ENCODE measurements at places on chromosomes 7 and 10. TPM values are rescaled to one million over a fixed set of nuclear protein-coding genes. Genes with fewer than 3 reads are reported as not detected.

- peak; percentile 49 for DNase-seq
These were observed 12.3 kb downstream of the CNPY1 start for GRCh38 chr7:155533827-155534690.

GRCh38 chr7:148999192-148999591 is 29.1 kb downstream of the PDIA4 start:
- DNase-seq, result no peak

DNA sequence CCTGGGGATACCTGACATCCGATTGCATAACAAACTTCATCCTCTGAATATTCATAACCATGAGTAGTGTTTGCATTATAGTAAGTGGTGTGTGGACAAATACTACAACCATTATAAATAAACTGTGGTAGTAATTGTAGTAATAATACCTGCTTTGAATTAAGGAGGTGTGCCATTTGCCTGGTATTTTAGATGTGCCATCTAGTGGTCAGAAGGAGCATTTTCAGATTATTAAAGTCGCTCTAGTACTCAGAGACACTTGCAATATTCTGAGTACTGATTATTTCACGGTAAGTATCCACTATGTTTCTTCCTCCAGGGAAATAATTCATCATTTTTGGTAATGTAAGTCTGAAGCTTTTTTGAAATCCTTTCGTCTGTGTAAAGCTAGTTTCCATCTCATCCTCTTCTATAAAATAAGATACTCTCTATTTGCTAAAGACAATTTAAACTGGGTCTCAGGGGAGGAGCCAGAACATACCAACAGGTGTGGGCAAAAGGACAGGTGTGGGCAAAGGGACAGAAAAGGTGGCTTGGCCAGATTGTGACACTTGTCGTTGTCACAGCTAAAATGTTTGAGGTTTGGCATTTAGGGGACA is 115.3 kb upstream of the WDR11 start:
- no peak for DNase-seq

DNA sequence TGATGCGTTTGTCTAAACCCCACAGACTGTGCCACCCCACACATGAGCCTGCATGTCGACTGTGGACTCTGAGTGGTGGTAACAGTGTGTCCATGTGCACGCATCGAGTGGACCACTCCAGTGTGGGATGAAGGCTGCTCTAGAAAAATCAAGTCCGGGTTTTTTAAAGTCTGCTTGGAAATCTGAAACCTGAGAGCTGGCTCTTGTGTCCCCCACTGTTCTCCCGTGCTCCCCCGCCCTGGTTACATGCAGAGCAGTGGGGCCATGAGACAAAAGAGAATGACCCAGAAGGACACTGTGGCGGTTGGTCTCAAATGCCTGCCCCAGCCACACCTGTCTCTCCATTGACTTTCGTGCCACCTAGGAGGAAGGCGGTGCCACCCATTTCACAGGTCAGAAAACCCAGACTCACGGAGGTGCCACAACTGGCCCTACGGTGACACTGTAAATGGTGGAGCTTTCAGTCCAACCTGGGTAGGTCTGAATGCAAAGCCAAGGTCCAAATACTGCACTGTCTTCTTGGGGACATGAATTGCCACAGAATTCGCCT is 27.3 kb upstream of the PWWP2B start:
- no peak for DNase-seq

- no peak for DNase-seq
These were observed 116.5 kb upstream of the PRPS1L1 start for GRCh38 chr7:18144166-18144565.

DNA sequence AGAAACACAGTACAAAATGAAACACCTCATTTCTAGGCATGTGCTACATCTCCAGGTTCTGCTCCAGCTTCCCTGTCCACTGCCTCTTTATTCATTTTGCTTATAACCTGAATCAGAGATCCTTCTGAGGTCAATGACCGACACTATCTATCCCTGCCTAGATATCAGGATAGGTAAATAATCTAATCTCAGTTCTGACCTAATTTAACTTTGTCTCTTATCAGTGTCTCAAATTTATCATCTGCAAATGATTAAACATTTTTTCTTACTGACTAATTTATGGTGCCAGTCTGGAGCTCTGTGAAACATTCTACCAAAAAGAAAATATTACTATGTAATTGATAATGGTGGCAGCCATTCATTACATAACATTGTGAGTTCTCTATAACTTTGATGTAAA is 61.1 kb downstream of the SGCE start:
- no peak for DNase-seq

DNA sequence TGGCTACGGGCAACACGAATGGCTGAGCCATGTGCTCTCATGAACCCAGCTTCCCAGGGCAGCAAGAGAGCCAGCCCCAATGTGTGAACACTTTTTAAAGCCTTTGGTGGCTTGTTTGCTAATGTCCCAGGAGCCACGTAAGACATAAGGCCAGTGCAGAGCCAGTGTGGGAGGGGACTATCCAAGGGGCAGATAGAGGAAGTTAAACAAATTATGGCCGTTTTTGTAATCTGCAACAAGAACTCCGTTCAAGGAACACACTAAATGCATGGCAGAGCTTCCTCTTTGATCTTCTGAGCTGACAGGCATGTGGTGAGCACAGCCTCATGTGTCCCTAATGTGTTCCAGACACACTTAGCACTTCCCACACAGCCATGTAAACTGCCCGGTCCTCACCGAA is 133.3 kb downstream of the TEX36 start:
- DNase-seq, result no peak

DNA sequence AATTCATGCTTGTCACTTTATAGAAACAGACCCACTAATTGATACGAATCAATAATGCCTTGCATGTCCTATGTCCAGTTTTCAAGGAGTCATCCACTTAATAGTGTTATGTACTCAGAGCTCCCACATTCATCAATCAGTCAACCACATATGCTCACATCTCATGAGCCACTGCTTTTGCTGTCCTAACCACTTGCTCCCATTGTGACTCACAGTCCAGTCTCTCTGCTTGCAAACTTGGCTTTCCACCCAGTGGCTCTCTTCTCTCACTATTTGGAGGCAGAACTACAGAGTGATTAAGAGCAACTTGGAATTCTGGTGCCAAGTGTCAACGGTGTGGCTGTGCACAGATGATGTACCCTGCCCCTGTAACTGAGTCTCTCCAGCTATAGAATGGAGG is 166.0 kb downstream of the SNX13 start:
- DNase-seq, result no peak

GRCh38 chr7:6159097-6159483 is 113.3 kb downstream of the CYTH3 start:
- no peak for DNase-seq

GRCh38 chr7:55552320-55553023 is 19.8 kb downstream of the VOPP1 start:
- DNase-seq, result no peak

DNA sequence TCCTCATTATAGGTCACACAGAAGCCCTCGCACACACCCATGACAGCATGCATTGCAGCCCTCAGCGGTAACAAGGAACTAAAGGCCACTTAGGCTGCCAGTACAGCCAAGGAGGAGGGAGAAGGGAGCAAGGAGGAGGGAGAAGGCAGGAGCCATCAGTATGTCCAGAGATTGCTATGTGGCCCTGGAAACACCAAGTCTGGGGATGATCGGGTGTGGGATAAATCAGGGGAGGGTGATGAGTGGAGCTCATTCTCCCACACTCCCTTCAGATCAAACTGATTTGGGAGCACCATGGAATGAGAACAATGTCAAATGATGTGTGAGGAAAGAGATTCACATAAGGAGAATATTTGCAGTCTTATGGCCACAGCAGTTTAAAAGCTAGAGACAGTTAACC is 350.9 kb downstream of the TNS3 start:
- no peak for DNase-seq

- no peak for DNase-seq
These were observed at the start of gene C10orf105 for GRCh38 chr10:71719464-71720201. Gene C10orf105 (minus strand): TSS chr10:71719778. CDS start chr10:71716337, 3,441 bp downstream.

DNA sequence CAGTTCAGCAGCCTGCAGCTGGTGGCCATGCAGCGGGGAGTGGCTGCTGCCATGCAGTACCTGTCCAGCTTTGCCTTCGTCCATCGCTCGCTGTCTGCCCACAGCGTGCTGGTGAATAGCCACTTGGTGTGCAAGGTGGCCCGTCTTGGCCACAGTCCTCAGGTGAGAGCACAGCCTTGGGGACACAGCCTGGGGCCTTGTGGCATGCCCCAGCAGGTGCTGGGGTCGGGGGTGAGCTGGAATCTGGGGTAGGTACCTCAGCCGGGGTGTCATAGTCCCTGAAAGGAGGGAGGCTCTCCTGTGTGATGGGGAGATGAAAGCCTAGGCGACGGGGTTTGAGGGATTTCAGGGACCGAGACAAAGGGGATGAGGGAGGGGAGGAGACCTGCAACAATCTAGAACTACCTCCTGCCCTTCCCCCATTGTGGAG is 14.1 kb downstream of the EPHB6 start:
- no peak for DNase-seq

GRCh38 chr10:44788147-44789129 is 122.7 kb upstream of the TMEM72 start:
- DNase-seq, result no peak

DNA sequence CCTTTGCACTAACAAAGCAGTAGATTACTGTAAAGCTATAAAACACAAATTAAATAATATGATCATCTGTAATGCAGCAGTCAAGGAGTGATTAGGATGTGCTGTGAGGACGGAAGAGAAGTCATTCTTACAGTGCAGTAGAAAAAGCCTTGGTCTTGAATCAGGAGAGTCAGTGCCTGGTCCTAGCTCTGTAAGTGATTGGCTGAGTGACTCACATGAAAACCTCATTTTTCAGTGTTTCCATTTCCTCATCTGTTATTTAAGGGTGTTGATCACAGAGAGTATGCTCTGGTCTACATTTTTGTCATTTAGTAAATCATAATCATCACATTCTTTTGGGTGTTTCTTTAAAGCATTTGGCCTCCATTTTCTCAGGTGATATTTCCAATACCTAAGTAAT is 717.8 kb downstream of the LRMDA start:
- no peak for DNase-seq

GRCh38 chr7:7664291-7664690 is 23.7 kb downstream of the UMAD1 start:
- DNase-seq, result no peak

DNA sequence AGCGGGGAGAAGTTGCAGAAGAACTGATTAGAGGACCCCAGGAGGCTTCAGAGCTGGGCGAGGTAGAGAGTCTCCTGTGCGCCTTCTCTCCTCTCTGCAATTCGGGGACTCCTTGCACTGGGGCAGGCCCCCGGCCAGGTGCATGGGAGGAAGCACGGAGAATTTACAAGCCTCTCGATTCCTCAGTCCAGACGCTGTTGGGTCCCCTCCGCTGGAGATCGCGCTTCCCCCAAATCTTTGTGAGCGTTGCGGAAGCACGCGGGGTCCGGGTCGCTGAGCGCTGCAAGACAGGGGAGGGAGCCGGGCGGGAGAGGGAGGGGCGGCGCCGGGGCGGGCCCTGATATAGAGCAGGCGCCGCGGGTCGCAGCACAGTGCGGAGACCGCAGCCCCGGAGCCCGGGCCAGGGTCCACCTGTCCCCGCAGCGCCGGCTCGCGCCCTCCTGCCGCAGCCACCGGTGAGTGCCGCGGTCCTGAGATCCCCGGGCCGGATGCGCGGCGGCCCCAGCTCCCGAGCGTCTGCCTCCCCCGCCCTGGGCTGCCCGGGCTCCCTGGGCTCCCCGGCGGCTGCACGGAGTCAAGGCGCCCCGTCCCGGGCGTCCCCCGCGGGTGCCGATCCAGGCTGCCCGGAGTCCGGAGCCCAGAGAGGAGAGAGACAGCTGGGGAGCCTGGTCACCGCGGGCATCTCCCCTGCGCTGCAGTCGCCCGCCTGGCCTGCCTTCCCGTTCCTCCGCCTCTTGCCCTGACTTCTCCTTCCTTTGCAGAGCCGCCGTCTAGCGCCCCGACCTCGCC is at the start of gene PLAU:
Gene PLAU (plus strand): TSS at position 369 of the 789 bp plus-strand sequence. CDS start 424 bp downstream, outside the sequence.
- no peak for DNase-seq

DNA sequence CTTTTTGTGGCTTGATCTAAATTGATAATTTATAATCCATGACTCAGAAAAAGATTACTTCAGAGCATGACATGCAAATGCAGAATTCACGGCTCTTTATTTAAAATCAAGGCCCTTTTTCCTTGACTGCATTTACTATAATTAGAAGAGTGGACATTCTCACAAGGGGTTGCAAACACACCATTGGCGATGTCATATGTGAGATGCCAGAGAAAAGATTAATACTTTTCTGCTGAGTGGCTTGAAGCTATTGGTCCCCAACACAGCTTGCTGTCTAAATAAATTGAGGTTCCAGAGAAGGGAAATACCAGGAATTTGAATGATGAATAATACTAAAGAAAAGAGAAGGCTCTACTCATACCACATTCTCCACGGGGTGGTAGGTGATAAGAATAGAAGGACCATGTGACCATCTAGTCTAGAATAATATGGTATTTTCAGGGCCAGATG is 78.7 kb upstream of the ARID5B start:
- DNase-seq, result no peak

- DNase-seq, result no peak
These were observed 190.3 kb downstream of the DNAJB6 start for GRCh38 chr7:157526913-157527634.

DNA sequence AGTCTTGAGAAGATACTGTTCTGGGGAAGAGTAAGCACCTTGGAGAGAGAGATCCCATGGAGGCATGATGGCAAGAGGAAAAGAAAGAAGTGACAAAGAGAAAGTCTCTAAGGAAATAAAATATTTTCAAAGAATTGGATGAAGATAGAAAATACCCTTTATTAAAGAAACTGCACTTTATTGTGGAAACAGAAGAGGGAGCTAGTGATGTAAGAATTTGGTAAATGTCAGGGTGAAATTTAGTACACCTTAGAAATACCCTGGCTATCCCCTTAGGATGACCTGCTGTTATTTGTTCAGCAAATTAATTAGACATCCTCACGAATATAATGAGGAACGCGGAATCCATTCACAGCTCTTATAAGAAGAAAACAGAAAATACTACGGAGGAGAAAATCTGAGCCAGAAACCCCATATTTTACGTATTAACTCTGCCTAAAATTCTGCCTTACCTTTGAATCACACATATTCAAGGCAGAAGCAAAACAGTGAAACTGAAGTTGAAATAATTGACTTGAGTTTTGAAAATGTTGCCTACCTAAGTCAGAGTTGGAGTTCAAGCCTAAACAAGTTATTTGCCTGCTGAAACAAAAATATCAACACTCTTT is 90.7 kb downstream of the TFPI2 start:
- DNase-seq, result no peak

DNA sequence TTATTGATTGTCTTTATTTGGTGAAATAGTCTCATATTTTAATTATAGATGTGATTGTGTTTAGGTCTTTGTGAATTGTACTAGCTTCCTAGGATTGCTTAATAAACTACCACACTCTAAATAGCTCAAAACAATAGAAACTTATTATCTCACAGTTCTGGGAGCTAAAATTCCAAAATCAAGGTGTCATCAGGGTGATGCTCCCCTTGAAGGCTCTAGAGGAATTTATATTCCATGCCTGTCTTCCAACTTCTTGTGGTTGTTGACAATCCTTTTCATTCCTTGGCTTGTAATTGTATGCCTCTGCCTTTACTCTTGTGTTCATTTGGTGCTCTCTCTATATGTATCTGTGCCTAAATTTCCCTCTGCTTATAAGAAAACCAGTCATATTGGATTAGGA is 155.3 kb upstream of the AKR1E2 start:
- DNase-seq, result no peak

The BAMBI gene
- total RNA-seq, result 1.3 TPM

The COBL gene
- total RNA-seq, result 0.66 TPM

The DENND10 gene
- 26.0 TPM for total RNA-seq

The HMX3 gene
- total RNA-seq, result not detected

The ABCA13 gene
- total RNA-seq, result 0.76 TPM

The RTKN2 gene
- total RNA-seq, result 5.0 TPM

The SCD gene
- total RNA-seq, result 22.0 TPM

The FAM241B gene
- 1.0 TPM for total RNA-seq

The ZMIZ2 gene
- 7.5 TPM for total RNA-seq

The CTAGE4 gene
- total RNA-seq, result 0.28 TPM

The RET gene
- 0.33 TPM for total RNA-seq

The MALRD1 gene
- 2.5 TPM for total RNA-seq

The OR6B1 gene
- not detected for total RNA-seq
